CD8-positive, alpha-beta memory T cell (primary cell): ENCODE measurements at places on chromosomes 13 and 19. TPM values are rescaled to one million over a fixed set of nuclear protein-coding genes. Genes with fewer than 3 reads are reported as not detected.

DNA sequence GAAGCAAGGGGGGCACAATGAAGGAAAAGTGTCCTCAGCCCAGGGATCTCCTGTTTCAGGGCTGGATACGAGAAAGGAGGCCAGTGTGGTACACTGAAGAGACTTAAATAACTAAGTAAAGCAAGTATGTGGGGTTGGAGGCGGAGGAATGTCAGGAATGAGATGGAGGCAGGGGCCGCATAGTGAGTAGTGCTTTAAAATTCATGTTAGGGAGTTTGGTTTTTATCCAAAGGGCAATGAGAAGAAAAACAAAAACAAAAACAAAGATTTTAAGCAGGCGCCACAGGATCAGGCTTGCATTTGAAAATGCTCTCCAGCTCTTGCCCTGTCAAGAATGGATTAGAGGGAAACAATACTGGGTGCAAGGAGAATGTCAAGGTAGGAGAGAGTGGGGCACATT, 273.4 kb downstream of the DCLK1 start:
- no peak for DNase-seq

DNA sequence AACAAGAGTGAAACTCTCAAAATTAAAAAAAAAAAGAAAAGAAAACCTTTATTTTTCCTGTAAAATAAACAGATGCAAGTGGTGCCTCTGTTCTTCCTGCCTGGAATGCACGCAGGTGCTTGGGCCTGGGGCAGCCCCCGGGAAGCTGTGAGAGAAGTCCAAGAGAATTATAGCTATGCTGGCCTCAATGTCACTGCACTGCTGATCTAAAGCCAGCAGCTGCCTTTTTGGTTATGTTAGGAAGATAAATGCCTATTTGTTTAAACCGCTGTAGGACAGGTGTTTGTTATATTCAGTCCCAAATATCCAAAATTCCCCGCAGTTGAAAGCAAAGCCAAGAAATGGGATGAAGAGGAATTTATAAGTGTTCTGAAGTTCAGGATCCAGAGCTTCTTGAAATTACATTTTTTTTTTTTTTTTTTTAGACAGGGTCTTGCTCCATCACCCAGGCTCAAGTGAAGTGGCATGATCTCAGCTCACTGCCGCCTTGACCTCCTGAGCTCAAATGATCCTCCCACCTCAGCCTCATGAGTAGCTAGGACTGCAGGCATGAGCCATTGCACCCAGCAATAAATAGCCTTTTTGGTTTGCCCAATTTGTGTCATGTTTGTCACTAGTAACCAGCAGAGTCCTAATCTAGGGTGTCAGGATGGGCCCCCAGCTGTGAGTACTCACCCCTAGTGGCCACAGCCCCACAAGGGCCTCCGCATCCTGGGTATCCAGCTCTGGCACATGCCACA, 2.2 kb downstream of the RINL start:
- DNase-seq: no peak

- DNase-seq: no peak
Observed at GRCh38 chr19:3975144-3975543, 4.2 kb upstream of the DAPK3 start.

DNA sequence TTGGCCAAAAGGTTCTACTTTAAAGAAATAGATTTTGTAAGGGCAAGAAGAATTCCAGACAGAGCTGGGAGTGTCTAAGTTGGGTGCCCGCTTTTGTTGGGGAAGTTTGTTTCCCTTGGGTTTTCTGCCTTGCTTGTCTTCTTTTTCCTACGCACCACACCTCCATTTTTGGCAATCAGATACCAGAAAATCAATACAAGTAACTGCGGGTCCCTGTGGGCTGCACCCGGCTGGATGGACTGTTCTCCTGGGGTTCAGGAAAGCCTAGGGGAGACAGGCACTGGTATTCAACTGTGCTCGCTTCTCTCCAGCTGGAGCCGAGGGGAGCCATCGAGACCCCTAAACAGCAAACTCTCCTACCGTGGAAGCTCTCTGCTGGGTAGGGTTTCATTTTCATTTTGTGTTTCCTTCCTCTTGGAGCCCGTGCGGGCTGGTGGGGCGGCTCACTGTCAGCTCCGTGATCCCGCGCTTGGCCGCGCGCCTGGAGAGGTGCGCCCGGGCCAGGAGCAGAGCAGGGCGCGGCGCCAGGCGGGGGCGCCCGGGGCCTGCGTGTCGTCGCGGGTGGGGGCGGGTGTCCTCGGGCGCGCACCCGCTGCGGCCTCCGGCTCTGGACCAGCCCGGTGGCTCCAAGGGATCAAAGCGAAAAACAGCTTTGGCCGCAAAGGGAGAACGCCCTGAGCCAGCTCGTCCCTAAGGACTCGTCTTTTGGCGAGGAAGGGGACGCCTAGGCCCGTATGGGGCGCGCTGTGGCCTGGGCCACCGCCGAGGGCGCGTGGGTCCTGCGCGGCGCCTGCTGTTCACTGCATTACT, 347.2 kb downstream of the ZNF536 start:
- DNase-seq: no peak

GRCh38 chr19:47102346-47103060, 11.1 kb downstream of the ZC3H4 start:
- no peak for DNase-seq

GRCh38 chr13:75645141-75645540, 9.0 kb downstream of the LMO7 start:
- DNase-seq: no peak

Gene WBP4
- 15.5 TPM for total RNA-seq

Gene ZNF221
- 1.7 TPM for total RNA-seq
